Activated T-helper 1 cell treated with anti-CD3 and anti-CD28 coated beads, Interleukin-12 subunit alpha, Interleukin-12 subunit beta, Interleukin-2, Interleukin-4 antibody, amounts not matched to agents 30 ng/mL and 10 ng/mL and 1 ng/mL, durations not matched to agents 14 hours and 24 hours and 36 hours (primary cell): ENCODE measurements at places on chromosomes 4 and X. TPM values are rescaled to one million over a fixed set of nuclear protein-coding genes. Genes with fewer than 3 reads are reported as not detected.

FGG gene
- total RNA-seq: not detected in 2 replicates

FANCB gene
- 17.0 and 18.8 TPM in 2 replicates for total RNA-seq

- DNase-seq: no peak
Measured at GRCh38 chrX:30930679-30931078, 41.6 kb upstream of the TAB3 start.

DNA sequence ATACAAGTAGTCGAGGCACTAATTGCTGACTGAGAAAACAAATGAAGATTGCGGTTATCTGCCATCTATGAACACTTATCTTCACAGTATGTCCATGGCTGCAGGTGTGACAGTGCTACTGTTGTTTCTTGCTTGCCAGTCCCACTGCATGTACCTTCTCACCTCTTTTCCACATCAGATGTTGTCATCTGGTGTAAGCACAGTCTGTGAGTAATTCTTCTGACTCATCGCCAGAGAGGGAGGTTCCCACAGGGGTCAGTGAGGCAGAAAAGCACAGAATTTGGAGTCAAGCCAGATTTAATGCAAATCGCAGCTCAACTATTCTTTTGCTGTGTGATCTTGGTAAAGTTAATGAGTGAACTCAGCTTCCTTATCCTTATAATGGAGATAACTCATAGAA lies 144.4 kb downstream of the GLRA2 start:
- no peak for DNase-seq

GRCh38 chr4:124722071-124722470 lies 9.5 kb upstream of the ANKRD50 start:
- no peak for DNase-seq

DNA sequence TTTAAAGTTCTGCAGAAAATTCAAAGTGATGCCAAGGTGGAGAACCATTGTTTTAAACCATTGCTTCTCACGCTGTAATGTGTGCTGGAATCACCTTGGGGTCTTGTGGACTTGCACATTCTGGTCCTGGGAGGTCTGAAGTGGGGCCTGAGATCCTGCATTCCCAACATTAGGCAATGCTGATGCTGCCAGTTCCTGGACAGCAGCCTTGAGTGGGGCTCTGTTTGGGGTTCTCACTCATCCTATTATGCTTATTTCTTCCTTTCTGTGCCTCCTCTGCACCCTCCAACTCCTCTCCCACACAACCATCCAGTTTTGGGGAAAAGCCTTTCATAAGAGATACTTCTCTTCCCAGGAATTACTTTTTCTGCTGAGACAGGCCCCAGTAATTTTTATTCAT lies 44.2 kb upstream of the RASSF6 start:
- DNase-seq: no peak

- no peak for DNase-seq
Measured at GRCh38 chrX:111372086-111372485, 39.9 kb downstream of the DCX start.
